ENCODE measurements at places on chromosomes 1 and 21.
A peak's percentile ranks its signal among the peaks of the same experiment; 100 is the strongest.

DNA sequence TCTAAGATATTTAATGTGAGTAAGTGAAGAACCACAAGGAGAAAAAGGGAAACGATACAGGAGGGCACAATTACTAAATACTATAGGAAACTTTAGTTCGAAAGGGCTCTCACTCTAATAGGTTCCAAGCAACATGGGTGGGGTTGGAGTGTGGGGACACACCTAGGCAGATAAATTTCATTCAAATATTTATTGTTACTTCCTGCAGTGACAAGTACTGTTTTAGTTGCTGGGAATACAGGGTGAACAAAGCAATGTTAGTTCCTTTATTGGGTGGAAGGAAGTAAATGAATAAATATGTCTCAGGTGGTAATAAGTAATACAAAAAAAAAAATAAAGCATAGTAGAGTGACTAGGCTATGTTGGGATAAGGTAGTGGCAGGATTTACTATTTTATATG, 73.2 kb upstream of the B3GALT2 start:
- no peak for DNase-seq

DNA sequence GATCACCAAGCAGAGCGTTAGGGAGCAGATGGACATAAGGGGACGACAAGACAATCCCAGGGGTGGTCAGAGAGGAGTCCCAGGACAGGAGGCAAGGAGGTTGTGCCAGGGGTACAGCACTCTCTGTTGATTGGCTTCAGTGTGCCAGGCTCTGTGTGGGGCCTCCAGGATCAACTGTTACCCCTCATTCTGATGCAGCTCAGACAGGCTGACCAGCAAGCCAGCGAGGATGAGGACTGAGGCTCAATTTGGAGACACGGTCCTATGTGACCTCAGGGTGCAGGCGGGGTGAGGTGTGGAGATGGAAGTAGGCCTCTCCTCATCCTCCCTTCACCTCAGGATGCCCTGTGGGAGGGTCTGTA, 4.0 kb downstream of the HYI start:
- peak; percentile 27 for DNase-seq

GRCh38 chr1:53291574-53291973, 36.3 kb downstream of the LRP8 start:
- no peak for DNase-seq

- no peak for DNase-seq
Observed at GRCh38 chr21:41437729-41438128, 11.7 kb downstream of the MX1 start.

GRCh38 chr1:155081472-155082300, 3.0 kb downstream of the EFNA3 start:
- peak; percentile 79 for DNase-seq

- no peak for DNase-seq
Observed at GRCh38 chr1:8813016-8813763, 4.2 kb downstream of the RERE start.

GRCh38 chr1:184637664-184638240, 116.9 kb downstream of the EDEM3 start:
- no peak for DNase-seq

DNA sequence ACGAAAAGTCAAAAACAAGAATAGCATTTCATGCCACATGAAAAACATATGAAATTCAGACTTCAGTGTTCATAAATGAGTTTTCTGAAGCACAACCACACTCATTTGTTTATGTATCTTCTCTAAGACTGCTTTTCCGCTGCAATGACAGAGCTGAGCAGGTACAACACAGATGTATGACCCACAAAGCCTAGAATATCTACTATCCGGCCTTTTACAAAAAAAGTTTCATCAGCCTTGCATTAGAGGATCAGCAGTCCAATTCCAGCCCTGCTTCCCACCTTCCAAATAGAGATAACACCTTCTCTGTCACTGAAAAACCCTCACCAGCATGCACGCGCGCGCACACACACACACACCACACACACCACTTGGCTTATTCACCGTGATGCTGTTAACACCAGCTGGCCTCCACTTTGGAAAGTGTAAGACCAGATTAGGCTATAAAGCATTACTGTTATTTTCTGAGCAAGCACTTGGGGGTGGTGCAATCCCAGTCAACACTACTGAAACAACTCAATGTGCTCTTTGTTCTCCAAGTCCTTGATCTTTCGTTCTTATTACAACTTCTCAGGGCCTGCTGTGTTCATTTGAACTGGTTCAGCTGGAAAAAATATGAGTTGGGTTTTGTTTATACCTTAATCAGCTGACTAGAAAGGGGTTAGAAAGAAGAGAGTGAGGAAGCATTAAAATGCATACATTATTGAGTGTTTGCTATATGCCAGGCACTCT, 90.0 kb downstream of the GLUL start:
- DNase-seq = peak; percentile 57

Data from endodermal cell (in vitro differentiated cells).